ENCODE measurements at places on chromosomes 1 and 21.
A peak's percentile ranks its signal among the peaks of the same experiment; 100 is the strongest.

GRCh38 chr1:109863667-109864046, 47.0 kb upstream of the CSF1 start:
- DNase-seq, result no peak

DNA sequence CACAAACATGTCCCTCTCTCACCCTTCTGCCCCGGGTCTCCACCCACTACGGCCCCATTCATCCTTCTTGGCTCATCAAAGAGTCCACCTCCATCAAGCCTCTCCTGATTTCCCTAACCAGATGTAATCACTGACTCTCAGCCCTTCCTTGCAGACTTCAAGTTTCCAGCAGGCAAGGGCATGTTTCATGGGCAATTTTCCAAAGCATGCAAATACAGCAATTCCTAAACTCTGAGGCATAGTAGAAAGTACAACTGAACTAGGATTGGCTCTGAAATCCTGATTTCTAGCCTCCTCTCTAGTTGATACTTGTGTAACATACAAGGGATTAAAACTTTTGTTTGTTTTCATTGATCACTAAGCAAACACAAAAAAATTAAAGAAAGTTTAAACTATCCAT, 109.1 kb upstream of the GADD45A start:
- no peak for DNase-seq

DNA sequence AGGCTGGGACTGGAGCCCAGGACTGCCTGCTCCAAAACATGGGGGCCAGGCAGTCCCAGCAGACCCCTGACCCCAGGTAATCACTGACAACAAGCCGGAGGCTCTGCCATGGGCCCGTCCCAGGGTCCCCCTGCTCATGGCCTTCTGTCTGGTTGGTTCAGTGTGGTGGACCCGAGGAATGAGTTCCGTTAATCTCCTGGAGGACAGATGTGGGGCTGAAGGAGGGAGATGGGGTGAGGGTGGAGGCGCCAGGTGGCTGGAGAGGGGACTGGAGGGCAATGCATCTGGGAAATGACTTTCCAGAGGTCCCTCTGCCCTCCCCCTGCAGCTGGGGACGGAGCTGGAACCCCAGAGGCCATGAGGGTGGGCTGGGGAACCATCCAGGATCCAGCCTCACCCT, 103.2 kb downstream of the EBNA1BP2 start:
- DNase-seq, result no peak

GRCh38 chr1:26145041-26145959, 13.6 kb upstream of the FAM110D start:
- peak; percentile 58 for DNase-seq

GRCh38 chr1:212463565-212464285, 31.0 kb downstream of the NENF start:
- no peak for DNase-seq

DNA sequence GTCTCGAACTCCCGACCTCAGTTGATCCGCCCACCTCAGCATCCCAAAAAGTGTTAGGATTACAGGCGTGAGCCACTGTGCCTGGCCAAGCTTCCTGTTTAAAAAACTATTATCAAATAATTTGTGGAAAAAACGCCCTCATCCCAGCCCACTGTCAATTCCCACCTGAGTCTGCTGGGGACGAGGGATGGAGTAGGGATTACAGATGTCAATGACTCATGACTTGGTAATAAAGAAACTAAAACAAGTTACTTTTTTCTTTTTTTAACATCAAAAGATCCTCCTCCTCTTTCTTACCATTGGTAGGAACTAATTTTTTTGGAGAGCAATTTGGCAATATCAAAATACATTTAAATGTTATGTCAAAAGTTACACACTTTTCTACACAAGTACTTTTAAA, 9.7 kb downstream of the CNN3 start:
- DNase-seq, result no peak

- DNase-seq, result no peak
Measured at GRCh38 chr1:41323243-41323642, 38.0 kb upstream of the FOXO6 start.

DNA sequence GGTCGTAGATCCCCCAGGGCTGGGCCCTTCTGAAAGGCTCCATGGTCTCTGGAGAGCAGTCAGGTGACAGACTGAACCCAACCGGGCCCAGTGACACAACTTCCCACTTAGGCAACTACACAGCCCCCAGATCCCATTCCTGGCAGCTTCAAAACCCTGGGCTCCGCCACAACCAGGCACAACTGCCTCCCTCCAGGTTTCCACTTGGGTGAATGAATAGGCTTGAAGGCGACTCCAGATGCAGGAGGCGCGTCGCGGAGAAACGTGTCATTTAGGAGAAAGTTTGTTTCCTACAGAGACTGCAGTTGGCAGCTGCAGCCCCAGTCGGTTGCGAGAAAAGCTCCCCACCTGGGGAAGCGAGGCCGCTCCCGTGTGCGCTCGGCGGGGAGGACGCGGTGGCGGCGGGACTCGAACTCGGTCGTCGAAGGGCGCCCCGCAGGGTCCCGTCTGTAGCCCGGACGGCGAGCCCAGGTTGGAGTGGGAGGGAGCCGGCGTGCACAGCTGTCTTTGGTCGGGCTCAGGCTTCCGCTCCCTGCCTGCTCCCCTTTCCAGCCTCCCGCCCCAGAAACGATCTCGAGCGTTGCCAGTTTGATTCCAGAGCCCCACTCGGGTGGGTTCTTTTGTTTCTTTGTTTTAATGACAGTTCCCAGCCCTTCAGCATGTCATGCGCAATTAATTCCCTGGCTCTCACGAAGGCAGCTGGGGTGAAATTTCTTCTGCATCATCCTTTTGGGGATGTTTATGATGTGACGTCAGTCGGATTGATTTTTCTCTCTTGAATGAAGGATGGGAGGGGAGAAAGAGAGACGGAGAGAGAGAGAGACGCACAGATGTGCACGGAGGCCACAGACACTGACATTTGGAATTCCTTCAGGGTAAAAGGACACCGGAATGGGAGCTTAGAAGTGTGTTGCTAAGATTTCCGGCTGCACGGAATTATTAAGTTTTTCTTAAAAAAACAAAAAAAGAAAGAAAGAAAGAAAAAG, 862 bp upstream of the SGIP1 start:
- no peak for DNase-seq

All from NCI-H2081 treated with DMSO at 0.1 percent for 48 hours (cell line).